Stimulated activated CD8-positive, alpha-beta memory T cell treated with anti-CD3 and anti-CD28 coated beads, Interleukin-12 subunit alpha, Interleukin-12 subunit beta, amount 100 ng/mL, for 4 hours (primary cell): ENCODE measurements at places on chromosomes 16 and 17.

GRCh38 chr16:22948603-22949368 lies 134.8 kb downstream of the HS3ST2 start:
- no peak for DNase-seq

DNA sequence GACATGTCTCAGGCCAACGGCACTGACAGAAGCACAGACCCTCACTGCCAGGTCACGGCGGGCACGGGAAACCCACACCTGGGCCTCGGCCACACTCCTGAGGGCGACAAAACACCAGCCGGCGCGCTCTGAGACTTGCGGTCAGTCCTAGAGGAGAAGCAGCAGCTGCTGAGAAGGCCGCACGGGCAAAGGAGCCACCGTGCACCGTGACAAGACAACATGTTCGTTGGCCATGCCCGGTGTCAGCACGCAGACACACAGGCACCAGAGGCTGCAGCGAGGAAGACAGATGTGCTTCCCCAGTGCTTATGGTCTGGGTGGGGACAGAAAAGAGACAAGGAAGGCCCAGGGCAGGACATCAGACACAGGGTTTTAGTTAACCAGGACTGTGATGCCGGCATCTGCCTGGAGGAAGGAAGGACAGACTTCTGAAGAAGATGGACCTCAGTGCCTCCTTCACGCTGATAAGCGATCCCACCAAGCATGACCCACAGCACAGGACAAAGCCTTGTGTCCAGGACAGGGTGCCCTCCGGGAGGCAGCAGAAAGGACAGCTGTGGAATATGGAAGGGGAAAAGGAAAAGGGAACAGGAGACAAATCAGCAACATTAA lies 84.0 kb downstream of the ANKRD11 start:
- no peak for DNase-seq

DNA sequence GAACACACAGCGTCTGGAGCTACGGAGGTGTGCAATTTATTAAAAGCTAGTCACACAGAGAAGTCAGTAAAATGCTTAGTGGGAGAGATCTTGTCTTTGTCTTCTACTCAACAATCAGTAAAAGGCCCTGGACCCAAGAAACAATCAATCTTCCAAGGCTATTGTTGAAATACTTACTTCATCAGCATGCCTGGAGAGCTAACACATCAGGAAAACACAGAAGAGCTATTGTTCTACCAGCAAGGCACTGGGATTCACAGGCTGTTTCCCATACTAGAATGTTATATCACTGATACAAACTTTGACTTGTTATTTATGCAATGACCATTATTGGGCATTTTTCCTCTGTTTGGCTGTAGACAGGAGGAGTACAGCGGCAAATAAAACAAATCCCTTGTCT lies 247.8 kb upstream of the ERCC4 start:
- DNase-seq: no peak

DNA sequence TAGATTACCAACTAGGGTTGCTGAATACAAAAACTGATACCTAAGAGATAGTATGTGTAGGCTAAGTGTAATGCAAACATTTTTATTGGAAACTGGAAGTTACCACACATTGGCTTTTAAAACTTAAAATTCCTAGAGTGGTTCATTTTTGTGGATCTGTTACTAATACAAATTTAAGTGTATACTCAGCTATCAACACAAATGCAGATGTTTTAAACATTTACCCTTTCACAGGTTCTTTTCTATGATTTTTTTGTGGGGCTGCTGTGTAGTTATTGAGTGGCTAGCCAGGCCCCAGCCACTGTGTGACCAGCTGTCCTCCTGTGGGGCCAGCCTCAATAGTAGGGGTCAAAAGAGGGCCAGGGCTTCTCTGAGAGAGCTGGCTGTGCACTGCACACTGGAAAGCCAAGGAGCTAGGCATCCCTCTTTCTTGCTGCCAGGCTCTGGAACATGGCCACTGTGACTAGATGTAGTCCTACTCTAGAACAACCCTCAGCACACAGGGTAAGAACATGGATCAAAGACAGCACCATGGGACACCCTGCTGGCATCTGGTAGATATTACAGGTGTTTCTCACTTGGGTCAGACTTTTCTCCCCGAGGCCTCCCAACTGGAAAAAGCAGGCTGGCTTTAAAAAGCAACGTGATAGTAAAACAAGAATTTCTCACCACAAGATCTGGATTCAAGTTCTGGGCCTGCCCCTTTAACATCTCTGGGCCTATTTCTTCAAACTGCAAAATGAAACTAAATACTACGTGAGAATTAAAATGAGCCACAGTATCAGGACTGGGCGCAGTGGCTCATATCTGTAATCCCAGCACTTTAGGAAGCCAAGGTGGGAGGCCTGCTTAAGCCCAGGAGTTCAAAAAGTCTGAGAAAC lies 7.3 kb upstream of the VEZF1 start:
- DNase-seq: no peak

GRCh38 chr16:629833-630248 lies 944 bp upstream of the WFIKKN1 start:
- no peak for DNase-seq

DNA sequence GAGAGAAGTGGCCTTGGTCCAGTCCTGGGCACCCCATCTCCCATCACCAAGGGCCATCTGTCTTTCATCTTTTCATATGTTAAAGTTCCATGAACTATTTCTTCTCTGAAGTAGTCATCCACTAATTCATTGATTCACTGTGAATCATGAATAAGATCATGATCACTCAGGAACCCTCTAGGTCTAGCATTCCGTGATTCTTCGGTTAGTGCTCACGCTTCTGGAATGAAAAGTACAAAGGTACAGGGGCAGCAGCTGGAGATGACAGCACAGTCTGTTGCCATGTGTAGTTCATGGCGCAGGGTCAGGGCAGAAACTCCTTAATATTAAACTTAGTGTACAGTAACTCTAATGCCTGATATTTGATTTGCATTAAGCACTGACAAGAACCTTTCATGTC lies 127.1 kb downstream of the CDH13 start:
- no peak for DNase-seq

- no peak for DNase-seq
These were observed 107.1 kb downstream of the USP22 start for GRCh38 chr17:20935740-20936139.

- no peak for DNase-seq
These were observed 30.5 kb downstream of the KSR1 start for GRCh38 chr17:27486741-27487140.

GRCh38 chr17:63833741-63834373 lies 6.4 kb upstream of the FTSJ3 start:
- no peak for DNase-seq

- DNase-seq: no peak
These were observed 54.6 kb downstream of the WDR45B start for GRCh38 chr17:82593590-82594087.

DNA sequence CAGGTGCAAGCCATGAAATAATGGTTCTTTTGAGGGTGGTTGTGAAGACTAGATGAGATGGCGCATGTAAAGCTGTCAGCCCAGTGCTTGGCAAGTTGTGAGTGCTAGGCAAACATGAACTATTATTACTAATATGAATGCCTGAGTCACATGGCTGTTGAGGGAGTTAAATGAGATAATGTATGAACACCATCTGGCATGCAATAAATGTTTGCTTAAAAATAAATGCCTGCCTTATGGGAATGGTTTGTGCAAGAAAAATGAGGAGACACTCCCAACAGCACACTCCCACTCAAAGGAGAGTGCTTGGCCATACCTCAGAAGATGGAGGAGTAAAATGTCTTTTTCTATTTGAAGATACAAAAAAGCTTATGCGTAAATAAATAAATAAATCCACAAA lies 3.6 kb downstream of the MAPK3 start:
- no peak for DNase-seq

GRCh38 chr17:72514321-72514861 lies 393.6 kb downstream of the SOX9 start:
- no peak for DNase-seq

- no peak for DNase-seq
These were observed 2.0 kb upstream of the KRT13 start for GRCh38 chr17:41507315-41507880.

DNA sequence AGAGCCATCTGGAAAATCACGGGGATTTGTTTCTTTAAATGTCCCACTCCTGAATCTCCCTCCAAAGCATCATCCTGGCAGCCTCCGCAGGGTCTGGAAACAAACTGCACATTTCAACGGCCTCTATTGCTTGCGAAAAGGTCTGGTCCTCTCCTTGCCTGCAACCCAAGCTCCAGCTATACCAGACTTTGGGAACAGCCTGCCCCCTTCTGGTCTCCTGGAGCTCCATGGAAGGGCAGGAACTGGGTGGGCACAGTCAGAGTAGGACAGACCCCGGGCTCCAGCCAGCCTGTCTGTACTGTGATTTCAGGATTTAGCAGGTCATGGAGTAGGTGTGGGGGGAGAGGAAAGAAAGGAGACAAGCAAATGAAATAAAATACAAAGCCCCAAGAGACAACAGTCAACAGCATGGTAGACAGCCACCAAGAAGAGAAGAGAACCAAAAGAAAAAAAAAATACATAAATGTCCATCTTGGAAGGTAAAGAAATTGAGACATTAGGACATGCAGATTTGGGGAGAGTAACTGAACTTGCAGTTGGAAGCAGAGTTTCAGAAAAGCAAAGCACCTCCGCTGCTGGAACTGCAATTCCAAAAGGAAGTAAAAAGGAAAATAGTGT lies 2.7 kb downstream of the XYLT1 start:
- DNase-seq: no peak

DNA sequence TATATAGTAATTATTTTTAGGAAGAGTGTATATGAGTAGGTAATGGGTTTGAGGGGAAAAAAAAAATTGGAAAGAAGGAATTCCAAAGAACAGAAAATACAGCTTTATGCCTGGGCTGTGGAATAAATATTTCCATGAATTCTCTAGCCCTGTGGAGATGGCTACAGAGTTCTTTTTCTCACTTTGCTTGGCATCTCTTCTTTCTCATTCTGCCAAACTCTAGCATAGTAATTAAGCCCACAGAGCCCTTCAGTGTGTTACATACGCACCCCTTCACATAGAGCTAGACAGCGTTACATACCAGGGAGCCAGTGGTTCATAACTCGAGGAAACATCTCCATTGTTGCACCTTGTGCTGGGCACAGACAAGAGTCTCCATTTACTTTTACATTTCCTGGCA lies 621.1 kb downstream of the CDH8 start:
- no peak for DNase-seq

DNA sequence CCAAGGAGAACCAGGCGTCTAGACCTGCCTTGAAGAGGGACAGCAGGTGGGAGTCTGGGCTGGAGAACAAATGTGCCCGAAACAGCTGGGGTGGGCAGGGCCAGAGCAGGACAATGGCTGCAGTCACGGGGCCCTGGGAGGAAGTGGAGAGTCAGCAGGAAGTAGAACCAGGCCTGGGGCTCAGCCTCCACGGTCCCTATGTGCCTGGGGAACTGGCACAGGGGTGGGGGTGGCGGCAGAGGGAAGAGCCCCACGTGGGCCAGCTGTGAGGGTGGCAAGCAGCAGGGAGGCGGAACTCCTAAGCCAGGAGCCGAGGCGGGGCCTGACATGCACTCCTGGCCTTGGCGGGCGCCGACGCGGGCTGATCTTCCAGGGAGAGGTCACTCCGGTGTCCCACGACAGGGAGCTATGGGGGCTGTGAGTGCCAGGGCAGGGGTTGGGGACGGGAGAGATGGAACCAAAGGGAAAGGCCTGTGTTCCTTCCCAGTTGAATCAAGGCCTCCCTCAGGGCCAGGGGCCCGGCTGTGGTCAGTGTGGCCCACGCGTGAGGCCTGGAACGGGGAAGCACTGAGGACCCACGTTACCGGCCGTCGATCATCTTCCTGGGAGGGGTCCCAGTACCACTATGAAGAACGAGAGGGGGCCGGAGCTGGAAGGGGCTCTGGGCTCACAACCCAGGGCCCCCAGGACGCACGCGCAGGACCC lies 42.7 kb downstream of the TIMM22 start:
- no peak for DNase-seq

DNA sequence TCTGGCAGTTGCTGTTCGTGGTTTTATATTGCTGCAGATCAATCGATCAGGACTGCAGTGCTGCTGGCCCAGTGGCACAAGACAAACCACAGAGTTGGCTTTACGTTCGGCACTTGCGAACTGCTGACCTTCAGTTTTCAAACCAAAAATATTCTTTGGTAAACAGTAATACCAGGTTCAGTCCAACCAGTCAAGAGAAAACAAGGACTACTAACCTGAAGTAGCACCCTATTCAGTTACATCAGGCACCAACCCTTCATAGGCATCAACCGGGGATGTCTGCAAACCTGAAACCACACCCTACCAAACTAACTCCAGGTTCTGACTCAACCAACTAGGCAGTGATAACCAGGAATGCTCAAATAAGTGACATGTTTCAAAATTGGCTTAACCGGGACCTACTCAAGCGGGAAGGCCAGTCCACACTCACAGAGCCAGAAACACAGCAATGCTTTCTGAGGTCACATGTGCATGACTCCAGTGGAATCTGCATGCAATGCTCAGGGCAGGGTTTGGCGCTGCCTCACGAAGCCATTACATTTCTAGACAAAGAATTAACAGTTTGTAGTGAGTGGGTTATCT lies 91.1 kb downstream of the SMG6 start:
- DNase-seq: no peak

DNA sequence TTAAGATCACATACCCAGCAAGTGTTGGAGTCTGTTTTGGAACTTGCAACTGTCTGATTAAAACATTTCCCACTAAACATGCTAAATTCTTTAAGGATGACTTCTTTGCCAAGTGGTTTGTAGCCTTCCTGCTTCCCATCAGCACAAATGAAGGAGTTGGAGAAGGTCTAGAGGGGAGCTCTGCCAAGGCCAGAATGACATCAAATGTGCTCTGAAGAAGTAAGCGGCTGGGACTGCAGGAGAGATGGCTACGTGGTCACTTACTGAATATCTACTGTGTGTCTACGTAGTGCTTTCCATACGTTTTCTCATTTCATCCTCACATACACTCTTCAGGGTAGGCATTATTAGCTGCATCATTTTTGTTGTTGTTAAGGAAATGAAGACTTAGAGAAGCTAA lies 135.7 kb upstream of the NLRP1 start:
- DNase-seq: no peak

DNA sequence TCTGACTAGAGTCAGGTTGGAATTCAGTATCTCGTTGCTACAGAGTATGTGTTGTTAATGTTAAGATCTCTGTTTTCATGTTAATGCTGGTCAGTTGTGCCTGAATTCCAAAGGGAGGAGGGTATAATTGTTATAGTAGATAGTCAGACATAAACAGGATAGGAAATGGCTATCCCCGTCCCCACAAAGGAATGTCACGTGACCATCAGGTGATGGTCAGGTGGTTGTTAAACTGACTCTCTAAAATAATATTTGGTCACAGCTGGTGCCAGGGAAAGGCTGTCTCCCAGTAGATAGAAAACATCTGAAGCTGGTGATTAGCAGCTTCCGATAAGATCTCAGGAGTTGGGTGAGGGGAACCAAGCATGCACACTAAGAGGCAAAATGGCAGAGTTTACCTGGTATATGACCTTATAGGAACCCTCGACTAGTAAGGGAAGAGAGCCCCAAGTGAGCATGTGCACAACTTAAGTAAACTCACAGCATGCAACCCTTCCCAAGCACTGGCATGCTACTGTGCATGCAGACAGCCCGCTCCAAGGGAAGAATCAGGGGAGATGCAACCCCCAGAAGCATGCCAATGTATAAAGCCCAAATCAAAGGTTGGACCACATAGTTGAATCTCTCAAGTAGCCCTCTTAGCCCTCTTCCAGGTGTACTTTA lies 27.4 kb upstream of the SLC6A2 start:
- DNase-seq: no peak

- DNase-seq: no peak
These were observed 137.5 kb downstream of the SOCS1 start for GRCh38 chr16:11118479-11118878.

- DNase-seq: no peak
These were observed 18.8 kb downstream of the TNRC6A start for GRCh38 chr16:24748242-24748641.
